ENCODE measurements at places on chromosomes 5 and 9. TPM values are rescaled to one million over a fixed set of nuclear protein-coding genes. Genes with fewer than 3 reads are reported as not detected.

CAMK2A gene
- total RNA-seq: not detected

GRCh38 chr9:93464395-93464794 is 11.0 kb upstream of the FAM120AOS start:
- DNase-seq: no peak

- DNase-seq: no peak
Observed at GRCh38 chr5:172633403-172633970, 7.6 kb upstream of the NEURL1B start.

GRCh38 chr5:133667217-133667616 is 54.9 kb upstream of the FSTL4 start:
- DNase-seq: no peak

SLC45A2 gene
- total RNA-seq: not detected

DNA sequence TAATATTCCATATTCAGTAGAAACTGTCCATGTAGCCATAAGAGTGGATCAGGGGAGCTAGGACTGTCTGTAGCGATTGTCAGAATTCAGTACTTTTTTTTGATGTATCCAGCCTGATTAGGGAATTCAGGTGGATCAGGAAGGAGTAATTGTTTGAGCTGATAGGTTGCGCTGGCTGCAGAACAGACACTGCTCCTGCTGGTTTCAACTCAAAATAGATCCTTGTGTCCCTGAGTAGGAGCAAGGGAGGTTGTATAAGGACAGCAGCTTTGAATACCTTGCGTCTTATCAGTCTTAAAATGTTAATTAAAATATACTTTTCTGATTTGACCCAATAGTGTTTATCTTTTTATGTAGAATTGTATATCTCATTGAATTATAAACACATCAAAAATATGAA is 229.6 kb downstream of the KDM4C start:
- no peak for DNase-seq

DNA sequence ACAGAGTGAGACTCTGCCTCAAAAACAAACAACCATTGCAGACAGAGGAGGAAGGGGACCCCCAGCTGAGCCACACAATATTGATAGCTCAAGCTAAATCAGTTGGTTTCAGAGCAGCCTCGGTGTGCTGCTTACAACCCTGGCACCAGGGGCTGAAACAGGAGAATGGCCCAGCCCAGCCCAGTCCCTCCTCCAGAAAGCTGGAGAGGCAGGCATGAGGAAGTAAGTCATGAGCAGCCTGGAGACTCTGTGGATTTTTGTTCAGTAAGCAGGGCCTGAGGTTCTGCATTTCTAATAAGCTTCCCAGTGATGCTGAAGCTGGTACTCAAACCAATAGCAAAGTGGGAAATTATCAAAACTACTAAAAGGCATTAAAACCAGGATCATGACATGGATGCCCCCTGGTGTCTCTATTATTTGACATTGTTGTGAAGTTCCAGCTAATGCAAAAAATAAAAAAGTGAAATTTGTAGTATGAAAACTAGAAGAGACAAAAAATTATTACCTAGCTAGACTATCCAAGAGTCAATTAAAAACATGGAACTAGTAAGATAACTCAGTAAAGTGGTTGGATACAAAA is 14.2 kb downstream of the PRRT1B start:
- no peak for DNase-seq

DNAI1 gene
- total RNA-seq: not detected

- peak; percentile 15 for DNase-seq
Observed at GRCh38 chr5:82476155-82476554, 198.0 kb upstream of the RPS23 start.

SPEF2 gene
- total RNA-seq: 2.3 TPM

- no peak for DNase-seq
Observed at GRCh38 chr9:110214586-110215355, 6.8 kb upstream of the C9orf152 start.

DNA sequence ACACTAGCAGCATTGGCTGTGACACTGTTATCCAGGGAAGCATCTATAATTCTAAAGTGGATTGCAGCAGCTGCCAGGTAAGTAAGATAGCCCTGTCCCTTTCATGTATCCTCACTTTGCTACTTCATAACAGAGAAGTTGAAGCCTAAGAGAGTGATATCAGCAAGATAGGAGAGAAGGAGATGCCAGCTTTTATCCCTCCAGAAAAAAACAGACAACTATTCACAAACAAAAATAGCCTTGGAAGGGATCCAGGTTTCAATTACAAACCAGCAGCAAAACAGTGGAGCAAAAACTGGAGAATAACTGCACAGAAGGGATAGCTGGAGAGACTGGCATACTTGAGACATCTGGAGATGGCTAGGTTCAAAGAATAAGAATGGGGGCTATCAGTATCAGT is 19.6 kb upstream of the VCAN start:
- no peak for DNase-seq

- no peak for DNase-seq
Observed at GRCh38 chr5:119656023-119656422, 26.7 kb downstream of the FAM170A start.

GRCh38 chr9:113254991-113255390 is 20.4 kb downstream of the CDC26 start:
- no peak for DNase-seq

- no peak for DNase-seq
Observed at GRCh38 chr5:40240111-40240510, 439.6 kb upstream of the PTGER4 start.

ARL14EPL gene
- not detected for total RNA-seq

JAKMIP2 gene
- total RNA-seq: 0.17 TPM

GRCh38 chr5:122304471-122305215 is 7.4 kb upstream of the SNCAIP start:
- DNase-seq: no peak

DNA sequence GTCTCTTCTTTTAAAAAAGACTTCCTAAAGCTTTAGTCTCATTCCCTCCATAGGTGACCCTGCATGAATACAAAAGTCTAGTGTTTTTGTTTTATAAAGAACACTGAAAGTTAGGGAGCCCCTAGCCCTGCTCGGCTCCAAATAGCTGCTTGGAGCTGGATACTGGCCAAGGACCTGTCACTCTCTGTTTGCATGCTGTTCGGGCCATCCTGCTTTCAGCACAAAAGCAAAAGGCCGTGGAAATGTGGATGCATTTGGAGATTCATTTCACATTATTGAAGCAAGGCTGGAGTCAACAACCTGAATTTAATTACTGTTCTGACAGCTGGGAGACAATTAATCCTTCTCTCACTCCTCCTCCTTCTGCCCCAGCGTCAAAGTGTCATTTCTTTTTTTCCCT is 151.7 kb upstream of the NMUR2 start:
- DNase-seq: no peak

TAF1L gene
- total RNA-seq: not detected

GRCh38 chr9:98121058-98121457 is 2.0 kb upstream of the TRIM14 start:
- DNase-seq: peak; percentile 36

DAPK1 gene
- total RNA-seq: 45.5 TPM

LHX3 gene
- total RNA-seq: not detected

WNT8A gene
- total RNA-seq: not detected

LCNL1 gene
- not detected for total RNA-seq

SLC1A1 gene
- total RNA-seq: 32.1 TPM

DNA sequence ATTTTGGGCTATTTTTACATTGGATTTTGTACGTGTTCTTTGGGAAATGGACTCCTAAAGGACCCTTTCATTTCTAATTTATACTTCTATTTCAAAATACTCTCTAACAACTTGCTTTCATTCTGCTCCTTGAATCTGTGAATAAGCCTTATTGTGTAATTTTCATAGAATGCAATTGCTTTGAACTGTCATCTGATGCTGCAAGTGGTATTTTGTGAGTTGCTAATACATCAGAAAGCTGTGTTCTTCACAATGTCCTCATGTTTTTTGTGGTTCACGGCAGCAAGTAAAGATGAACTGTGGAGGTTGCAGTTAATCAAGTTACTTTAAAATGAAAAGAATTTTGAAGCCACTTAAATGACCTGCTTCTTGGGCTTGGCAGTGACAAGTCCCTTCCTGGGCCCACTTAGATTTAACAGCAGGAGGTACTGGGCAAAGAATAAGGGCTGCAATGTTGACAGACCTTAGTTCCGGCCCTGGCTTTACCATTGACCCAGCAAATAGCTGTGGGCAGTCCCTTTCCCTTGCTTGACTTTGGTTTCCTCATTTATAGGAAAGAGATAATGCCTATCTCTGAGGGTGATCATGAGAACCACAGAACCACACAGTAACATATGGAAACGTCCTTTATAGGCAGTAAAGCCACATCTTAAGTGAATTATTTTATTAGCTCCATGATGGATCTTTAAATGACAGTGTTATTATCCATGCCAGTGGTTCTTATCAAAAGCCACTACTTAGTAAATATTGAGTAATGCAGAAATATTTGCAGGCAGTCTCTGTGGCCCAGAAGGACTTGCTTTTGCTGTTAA is 54.8 kb downstream of the IQGAP2 start:
- DNase-seq: no peak

GLDC gene
- 68.8 TPM for total RNA-seq

Data from epithelial cell of proximal tubule (primary cell).